Stimulated activated CD8-positive, alpha-beta memory T cell treated with anti-CD3 and anti-CD28 coated beads, Interleukin-4, amount 100 ng/mL, for 4 hours (primary cell): ENCODE measurements at places on chromosomes 12 and 14.

GRCh38 chr14:27528328-27528727, 930.5 kb upstream of the NOVA1 start:
- no peak for DNase-seq

DNA sequence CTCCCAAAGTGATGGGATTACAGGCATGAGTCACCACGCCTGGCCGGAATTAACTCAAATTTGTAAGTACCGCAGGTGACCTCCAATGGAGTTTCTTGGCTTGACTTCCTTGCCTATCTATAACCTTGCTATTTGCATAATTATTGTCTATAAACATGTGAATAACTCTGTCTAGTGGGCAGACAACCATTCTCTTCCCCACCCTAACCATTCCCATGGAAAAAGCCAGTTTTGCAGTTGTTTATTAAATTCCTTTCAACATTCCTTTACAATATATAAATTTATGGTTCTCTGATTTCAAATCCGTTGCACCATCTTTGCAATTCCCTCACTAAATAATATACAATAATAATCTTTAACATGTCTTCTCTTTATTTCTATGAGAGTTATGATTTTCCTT, 61.0 kb upstream of the ZDHHC17 start:
- no peak for DNase-seq

DNA sequence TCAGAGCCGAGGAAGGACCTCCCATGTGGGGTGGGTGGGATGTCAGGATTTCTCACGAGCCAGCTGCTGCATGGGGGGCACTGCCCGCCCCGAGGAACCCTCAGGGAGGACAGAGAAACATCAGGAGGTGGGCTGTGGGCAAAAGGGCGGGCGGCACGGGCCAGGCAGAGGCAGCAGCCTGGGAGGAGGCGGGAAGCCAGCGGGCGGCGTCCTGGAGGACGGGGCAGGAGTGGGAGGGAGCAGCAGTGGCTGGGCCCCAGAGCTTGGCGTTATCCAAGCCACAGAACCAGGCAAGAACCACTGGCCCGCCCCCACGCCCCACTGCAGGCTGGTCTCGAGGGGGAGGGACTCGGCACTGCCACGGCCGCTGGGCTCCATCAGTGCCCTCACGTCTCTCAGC, 2.4 kb downstream of the C14orf180 start:
- no peak for DNase-seq

GRCh38 chr12:5840944-5841343, 104.1 kb downstream of the ANO2 start:
- DNase-seq: no peak

- DNase-seq: no peak
Measured at GRCh38 chr14:52949711-52950409, 990 bp downstream of the FERMT2 start.

GRCh38 chr14:63867933-63868921, 15.4 kb downstream of the SYNE2 start:
- no peak for DNase-seq

DNA sequence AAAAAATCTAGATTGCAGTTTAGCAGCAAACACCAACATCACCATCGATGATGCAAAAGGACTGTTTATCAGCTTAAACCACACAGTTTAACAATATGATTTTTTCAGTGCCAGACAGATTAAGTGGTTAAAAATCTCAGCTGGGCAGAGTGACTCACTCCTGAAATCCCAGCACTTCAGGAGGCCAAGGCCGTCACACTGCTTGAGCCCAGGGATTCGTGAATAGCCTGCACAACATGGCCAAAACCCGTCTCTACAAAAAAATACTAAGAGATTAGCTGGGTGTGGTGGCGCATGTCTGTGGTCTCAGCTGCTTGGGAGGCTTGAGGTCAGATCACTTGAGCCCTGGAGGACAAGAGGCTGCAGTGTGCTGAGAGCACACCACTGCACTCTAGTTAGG, 8.9 kb downstream of the RSRC2 start:
- no peak for DNase-seq

DNA sequence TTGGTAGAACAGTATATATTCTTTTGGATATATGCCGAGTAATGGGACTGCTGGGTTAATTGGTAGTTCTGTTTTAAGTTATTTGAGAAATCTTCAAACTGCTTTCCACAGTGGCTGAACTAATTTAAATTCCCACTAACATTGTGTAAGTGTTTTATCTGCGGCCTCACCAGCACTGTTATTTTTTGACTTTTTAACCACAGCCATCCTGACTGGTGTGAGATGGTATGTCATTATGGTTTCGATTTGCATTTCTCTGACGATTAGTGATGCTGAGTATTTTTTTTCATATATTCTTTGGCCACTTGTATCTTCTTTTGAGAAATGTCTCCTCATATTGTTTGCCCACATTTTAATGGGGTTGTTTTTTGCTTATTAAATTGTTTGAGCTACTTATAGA, 357.4 kb downstream of the C12orf50 start:
- no peak for DNase-seq

DNA sequence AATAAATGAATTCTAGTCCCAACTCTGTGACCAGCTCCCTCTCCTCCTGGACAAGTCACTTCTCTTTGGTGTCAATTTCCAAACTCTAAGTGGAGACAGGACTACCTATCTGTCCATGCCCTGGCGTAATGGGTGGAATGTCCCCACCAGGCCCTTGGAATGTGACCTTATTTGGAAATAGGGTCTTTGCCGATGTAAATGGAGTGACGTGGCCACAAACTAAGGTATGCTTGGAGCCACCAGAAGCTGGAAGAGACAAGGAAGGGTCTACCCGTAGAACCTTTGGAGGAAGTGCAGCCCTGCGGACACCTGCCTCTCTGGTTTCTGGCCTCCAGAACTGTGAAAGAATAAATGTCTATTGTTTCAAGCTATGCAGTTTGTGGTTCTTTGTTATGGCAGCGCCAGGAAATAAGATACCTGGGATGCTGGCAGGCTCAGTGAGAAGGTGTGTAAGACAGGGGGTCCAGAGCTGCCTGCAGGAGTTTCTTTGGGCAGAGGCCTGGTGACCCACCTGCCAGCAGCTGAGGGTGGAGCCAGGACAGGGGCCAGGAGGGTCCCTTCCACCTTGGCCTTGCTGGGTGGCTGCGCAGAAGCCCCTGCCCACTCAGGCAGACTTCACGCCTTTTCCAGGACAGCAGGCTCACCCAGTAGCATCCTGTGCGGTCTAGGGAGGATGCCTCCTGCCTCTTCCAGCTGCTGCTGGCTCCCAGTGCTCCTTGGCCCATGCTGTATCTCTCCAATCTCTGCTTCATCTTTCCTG, 45.8 kb downstream of the ARL6IP4 start:
- no peak for DNase-seq

GRCh38 chr14:28130610-28131284, 635.8 kb upstream of the FOXG1 start:
- no peak for DNase-seq

DNA sequence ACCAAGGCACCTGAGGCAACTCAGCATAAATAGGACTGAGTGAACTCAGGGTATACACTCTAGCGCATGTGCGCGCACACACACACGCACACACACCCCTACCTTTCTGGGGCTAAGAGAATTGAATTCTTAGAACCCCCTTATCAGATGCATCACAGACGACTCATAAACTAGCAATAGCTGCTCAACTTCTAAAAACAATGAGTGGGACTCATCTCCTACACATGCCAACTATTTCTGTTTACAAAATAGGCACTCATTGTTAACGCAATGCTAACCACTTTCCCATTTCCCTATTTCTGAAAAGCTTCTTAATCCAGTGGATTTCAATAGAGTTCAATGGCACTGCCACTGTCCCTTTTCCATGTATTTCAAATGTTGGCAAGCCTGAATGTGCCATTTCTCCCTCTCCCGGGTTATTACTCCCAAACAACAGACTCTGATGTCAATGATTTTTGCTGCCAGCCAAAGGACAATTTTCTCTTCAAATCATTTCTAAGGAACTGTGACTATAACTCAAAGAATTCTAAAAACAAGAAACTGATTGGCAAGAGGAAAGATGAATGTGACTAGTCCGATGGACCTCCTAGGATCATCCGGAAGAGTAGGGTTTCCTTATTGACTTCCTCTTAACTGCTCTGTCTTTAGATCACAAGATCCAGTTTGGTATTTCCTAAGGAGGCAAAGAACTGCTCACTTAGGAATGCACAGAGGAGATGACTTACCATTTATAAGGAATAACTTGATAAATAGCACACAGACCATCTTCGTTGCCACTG, 48.8 kb downstream of the SLC38A1 start:
- peak; percentile 61 for DNase-seq

- no peak for DNase-seq
Measured at GRCh38 chr12:22527999-22528398, 16.3 kb downstream of the C2CD5 start.

GRCh38 chr12:107485731-107486130, 199.9 kb upstream of the PWP1 start:
- no peak for DNase-seq

DNA sequence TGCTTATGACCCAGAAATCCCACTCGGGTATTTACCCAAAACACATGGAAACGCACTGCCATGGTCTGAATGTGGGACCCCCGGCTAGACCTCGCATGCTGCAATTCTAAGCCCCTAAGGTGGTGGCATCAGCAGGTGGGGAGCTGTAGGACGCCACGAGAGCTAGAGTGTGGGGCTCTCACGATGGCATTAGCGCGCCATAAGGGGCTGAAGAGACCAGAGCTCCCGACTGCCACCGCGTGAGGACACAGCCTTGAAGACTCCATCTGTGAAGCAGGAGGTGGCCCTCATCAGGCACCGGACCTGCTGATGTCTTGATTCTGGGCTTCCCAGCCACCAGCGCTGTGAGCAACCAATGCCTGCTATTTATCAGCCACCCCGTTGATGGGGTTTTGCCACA, 40.3 kb downstream of the RIMBP2 start:
- DNase-seq: no peak

DNA sequence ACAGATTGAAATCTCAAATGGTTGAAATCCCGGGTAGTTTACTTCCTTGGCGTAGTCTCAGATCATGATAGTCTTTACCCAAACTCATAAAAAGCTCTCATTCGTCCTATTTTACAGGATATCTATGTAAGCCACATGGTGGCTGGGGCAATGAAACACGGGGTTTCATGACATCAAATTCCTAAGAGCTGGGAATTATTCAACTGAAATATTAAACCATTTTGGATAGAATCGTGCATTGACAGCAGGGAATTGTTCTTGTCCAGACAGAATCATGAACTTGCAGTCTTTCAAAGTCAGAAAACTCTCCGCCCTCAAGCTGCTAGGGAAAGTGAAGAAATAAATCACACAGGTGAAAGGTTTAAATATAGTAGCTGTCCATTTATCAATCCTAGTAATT, 33.2 kb upstream of the PRKAB1 start:
- DNase-seq: no peak

DNA sequence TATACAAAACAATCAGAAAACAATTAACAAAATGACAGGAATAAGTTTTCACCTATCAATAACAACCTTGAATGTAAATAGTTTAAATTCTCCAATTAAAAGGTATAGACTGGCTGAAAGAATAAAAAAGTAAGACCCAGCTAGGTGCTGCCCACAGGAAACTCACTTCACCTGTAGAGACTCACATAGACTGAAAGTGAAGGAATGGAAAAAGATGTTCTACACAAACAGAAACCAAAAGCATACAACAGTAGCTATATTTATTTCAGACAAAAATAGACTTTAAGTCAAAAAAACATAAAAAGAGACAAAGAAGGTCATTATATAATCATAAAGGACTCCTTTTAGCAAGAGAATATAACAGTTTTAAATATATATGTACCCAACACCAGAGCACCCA, 152.4 kb upstream of the PWP1 start:
- no peak for DNase-seq
